ENCODE measurements at places on chromosomes 4 and X.

- DNase-seq: peak; percentile 89
These were observed 1161.3 kb downstream of the C4orf33 start for GRCh38 chr4:130257271-130257670.

DNA sequence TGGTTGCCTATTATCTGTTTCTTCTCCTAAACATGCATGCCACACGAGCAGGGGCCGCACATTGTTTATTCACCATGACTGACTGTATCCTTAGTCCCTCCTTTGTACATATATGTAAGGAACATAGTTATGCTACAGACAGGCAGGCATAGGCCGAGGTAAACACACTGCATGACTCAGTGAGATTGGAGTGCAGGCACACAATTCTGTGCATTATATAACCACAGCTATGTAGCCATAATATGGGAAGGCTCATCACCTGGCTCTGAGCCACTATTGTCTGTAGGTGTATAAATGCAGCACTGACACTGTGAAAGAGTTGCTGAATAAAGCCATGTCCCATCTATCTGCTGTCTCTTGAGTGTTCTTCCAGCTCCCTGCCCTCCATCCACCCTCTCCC is 431.6 kb downstream of the IDS start:
- DNase-seq: no peak

- no peak for DNase-seq
These were observed 4.5 kb upstream of the PPP2R2C start for GRCh38 chr4:6476893-6477292.

DNA sequence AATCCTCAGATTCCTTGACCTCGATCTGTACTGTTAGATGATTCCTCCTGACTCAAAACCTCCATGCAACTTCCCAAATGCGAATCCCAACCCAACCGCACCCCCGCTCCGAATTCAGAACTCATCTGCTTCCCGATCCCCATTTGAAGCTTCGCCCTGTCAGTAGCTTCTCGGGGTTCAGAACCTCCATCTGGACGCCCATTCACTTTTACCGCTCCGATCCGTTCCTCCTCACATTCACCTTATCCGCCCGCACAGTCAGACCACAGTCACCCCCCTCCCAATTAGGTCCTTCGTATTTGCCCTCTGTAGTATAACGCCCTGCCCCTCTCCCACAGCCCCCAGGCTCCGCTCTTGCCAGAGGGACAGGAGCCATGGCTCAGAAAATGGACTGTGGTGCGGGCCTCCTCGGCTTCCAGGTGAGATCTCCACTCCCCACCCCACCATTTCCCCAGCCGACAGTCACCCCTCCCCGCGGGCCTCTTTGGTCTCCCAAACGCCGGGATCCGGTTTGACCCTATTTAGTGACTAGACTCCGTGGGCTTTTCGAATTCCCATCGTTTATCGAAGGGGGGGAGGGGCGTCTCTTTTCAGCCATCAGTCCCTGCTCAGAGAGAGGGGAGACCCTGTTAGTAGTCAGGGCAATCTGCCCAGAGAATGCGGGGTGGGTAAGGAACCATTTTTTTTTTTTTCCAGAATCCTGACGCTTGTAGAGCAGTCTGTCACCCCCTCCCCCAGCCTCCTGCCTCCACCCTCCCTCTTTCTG is 691 bp downstream of the MAGED1 start:
- peak; percentile 54 for DNase-seq

DNA sequence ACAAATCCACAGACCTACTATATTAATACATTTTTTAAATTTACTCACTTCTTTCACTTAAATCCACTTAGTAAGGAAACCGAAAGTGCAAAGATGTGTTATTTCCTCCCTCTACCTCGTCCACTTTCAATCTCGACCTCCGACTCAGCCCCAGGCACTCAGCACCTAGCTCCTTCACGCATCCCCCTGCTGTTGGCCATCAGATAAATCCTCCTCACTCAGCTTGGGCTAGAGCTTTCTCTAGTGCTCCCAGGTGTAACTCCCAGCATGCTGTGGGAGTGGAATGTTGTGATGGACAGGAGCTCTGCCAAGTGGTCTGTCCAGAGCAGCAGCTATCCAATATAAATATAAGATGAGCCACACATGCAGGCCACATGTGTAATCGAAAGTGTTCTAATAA is 26.7 kb upstream of the TEC start:
- no peak for DNase-seq

DNA sequence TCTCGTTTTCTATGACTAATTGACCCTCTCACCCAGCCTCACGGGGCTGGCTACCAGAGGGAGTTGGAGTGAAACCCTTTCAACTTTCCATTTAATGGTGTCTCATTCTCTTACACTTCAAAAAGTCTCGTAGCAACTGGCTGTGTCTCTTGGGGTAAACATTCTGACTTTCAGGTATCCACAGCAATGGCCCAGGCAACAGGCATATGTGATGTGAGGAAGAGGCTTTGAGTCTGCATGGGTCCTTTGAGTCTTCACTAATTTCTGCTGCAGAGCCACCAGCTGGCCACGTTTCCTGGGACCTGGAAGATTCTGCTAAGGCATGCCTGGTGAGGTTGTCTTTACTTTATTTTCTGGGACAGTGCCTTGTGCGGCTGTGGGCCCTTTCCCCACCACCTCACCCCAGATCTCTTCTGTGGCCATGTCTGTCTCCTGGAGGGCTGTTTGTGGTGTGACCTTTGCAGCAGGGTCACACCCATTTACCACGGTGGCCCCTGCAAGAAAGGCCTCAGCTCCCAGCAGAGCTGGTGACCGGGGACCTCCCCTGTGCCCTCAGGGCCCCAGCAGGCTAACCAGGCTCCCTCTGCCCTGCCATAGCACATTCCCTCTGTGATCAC is 112.5 kb upstream of the FRG1 start:
- no peak for DNase-seq

- DNase-seq: no peak
These were observed 27.4 kb upstream of the SOD3 start for GRCh38 chr4:24768006-24768405.

Measured in cardiac fibroblast (primary cell).